ENCODE measurements at places on chromosomes 4 and X.

DNA sequence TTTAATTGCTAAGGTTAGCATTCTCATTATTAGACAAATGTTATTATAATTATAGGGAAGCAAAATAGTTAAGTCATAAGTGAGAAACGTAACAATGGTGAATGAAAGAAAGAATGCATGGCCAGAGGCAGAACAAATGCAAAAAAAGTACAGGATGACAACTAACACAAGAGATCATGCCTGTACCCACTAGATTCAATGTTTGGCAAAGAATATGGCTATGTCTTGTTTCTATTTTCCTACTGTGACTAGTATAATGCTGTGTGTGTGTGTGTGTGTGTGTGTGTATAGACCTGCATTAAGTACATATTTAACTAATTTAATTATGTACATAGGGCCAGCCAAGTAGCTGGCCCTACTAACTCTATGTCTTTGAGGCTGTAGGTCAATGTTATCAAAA, 12.9 kb upstream of the BMP2K start:
- no peak for DNase-seq

GRCh38 chrX:109954955-109955354, 48.0 kb upstream of the TMEM164 start:
- DNase-seq: no peak

GRCh38 chr4:80252427-80252826, 14.0 kb upstream of the FGF5 start:
- no peak for DNase-seq

DNA sequence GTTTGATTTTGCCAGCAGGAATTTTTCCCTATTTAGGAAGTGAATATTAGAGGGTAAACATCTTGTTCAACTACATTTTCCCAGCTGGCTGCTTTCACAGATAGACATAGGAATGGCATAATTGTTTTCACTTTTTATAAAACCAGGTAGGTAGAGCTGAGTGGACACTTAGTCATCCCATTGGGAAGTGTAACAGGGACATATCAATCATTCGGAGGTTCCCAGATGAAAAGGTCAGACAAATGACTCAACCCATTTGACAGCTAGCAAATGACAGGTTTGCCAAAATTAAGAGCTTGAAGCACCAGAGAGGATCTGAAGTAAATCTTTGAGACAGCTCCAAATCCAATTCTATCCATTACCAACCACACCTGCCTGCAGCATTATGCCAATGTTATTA, 205.3 kb downstream of the SLC39A8 start:
- DNase-seq: peak; percentile 31

DNA sequence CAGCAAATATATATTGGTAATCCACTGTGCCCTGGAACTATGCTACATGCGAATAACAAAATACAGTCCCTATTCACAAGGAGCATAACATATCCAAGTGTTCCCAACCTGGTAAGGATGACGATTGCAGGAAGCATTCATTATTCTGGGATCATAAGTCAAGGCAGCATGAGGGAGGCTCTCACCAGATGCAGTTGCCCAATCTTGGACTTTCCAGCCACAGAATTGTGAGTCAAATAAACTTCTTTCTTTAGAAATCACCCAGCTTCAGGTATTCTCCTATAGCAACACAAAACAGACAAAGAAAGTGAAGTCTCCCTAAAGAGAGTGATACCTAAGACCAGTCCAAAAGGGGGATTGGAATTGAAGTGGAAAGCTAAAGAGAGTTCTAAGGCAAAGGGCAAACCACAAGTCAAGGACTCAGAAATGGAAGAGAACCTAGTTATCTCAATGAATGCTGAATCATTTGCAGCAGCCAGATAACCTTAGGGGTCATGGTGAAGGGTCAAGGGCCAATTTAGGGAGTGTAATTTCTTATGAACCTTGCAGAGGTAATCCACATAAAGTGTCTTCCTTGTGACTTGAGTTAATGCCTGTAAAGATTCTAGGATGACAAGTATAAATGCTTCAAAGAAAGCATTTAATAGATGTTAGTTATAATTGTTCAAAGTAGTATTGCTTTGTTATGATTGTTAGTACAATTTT, 103.1 kb upstream of the PCDH7 start:
- DNase-seq: peak; percentile 22

GRCh38 chrX:142149919-142150318, 55.2 kb downstream of the MAGEC2 start:
- DNase-seq: no peak

- peak; percentile 25 for DNase-seq
Measured at GRCh38 chrX:46837558-46838485, 979 bp downstream of the RP2 start.

DNA sequence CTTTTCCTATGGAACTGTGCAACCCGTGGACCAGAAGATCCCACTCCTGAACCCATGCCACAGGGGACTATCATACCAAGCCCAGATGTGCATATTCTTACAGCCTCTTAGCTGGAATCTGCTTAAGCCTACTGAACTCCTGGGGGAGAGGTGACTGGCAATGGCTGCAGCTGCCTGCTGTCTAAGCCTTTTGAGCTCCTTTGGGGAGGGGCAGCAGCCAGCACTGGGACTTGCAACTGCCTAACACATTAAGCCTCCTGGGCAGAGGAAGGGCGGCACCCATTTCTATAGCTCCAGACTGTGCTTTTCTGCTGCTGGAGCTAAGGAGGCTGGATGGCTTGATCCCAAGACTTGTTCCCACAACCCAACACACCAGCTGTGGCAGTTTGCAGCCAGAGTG, 117.9 kb upstream of the VEGFC start:
- DNase-seq: no peak

DNA sequence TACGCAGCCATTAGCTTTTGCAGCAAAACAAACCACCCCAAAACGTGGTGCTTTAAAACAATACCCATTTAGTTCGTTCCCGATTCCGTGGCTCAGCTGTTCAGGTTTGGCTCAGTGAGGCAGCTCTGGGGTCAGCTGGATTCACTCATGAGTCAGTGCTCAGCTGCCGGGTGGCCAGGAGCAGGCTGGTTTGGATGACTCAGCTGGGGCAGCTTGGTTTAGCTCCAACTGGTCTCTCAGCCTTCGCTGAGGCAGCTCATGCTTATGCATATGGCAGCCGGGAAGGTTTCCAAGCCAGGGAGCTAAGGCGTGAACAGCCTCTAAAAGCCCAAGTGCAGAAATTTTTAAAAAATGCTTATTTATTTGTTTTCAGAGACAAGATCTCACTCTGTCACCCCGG, 13.3 kb upstream of the CD99 start:
- peak; percentile 97 for DNase-seq

- DNase-seq: peak; percentile 45
Measured at GRCh38 chr4:128686032-128686465, 123.5 kb upstream of the JADE1 start.

GRCh38 chrX:68429216-68429615, 4.1 kb downstream of the OPHN1 start:
- DNase-seq: peak; percentile 43

DNA sequence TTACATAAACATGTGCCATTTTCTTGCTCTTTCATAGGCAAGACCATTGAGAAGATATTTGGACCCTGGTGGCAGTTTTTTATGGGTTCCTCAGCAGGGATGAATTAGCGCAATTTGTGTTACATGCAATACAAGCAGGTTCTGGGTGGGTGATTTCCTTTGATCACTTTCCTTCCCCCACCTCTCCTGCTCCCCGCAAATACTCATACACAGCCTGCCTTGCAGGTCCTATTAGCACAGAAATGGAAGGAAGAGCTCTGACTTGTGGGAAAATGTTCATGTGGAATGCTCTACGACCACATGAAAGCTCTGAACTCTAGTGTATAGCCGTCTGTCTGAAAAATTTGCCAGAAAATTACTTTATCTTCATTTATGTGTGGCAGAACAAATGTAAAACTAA, 361.0 kb upstream of the FAT1 start:
- DNase-seq: peak; percentile 4

DNA sequence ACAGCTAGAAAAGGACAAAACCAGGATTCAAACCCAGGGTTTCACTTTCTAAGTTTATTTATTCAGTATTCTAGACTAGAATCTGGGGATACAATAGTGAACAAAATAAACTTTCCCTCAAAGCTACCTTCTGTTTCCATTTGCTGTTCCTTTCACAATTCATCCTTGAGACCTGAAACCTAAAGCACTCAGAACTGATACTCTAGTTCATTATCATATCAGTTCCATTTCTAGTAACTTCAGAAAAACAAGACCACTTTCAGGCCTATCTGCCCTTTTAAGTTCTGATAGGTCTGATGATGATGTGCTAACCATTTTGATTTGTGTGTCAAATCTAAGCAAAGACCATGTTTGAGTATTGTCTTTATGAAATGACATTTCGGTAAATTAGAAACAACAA, 7.8 kb upstream of the XK start:
- no peak for DNase-seq

DNA sequence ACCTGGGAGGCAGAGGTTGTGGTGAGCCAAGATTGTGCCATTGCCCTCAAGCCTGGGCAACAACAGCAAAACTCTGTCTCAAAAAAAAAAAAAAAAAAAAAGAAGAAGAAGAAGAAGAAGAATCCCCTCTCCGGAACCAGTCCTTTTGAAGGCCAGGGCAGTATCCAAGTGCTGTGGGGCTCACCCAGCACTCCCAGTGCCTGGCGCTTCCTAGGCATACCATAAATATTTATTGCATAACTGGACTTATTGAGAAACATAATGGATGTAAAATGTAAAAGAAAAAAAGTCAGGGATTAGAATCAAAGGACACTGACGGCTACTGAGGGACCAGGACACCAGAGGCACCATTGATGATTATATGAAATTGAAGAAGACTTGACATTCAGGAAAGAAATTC, 162.1 kb upstream of the KIT start:
- DNase-seq: no peak

DNA sequence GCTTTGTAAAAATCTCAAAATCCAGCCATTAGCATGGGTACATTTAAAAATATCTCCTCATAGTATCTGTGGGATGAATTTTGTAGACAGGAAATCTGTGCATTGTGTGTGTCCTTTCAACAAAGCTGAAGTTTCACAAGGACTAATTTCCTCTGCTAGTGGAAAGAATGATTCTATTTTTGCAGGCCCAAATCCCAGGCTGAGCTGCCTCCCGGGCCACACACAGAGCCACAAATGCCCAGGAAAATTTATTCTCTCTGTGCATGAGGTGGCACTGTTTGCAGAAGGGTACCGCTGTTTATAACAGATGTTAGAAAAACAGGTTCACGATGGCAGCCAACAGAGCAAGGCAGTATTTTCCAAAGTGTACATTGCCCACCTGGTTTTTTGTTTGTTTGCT, 11.0 kb upstream of the VCX3B start:
- DNase-seq: no peak

DNA sequence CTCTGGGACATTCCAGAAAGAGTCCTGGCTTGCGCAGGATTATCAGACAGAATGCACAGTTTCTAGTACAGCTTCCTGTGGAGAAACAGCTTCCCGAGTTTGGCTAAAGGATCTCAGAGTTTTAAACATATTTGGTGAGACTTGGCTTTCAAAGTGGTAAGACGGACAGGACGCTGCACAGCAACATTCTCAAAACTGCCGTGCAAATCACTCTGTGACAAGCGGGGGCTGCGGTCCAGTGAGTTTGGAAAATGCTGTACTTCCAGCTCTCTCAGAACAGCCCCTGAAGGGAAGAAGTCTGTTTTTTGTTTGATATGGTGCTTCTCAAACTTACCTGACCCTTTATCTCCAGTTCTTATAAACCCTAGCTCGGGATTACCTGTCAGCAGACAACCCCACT, 18.1 kb downstream of the LGI2 start:
- DNase-seq: no peak

DNA sequence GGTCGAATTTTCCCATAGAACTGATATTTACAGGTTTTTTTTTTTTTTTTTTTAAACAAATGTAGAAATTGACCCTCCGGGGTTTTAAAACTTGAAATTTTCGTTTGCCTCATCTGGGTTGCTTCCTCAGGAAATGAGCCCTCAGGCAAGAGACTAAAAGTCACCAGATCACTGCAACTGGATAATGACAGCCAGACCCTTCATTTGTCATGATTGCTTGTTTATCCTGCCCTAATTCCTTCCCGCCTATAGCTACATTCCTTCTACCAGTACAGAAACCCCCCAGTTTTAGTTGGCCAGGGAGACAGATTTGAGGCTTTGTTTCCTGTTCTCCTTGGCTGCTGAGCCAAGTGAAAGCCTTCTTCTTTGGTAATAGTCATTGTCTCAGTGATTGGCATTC, 44.0 kb upstream of the IGFBP7 start:
- DNase-seq: peak; percentile 54

DNA sequence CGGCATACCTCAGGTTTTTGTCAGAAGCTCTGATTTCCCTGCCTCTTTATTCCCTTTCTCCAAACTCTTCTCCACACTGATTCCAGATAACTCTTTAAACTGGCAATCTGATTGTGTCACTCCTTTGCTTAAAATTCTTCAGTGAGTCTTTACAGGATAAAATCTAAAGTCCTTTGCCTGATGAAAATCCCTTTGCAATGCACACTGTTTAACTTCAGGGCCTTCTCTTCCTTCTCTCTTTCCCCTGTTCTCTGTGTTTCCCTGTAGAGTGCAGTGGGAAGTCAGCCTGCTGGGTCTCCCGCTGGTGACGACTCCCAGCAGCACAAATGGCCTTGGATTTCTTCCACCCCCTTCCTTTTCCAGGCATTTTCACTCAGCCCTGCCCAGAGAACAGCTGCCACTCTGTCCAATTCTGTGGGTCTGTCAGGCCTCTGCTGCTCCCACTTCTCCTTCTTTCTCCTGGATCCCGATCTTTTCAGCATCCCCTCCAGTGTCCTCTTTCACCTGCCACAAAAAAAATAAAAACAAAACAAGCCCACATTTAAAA, 189.9 kb upstream of the NWD2 start:
- no peak for DNase-seq

DNA sequence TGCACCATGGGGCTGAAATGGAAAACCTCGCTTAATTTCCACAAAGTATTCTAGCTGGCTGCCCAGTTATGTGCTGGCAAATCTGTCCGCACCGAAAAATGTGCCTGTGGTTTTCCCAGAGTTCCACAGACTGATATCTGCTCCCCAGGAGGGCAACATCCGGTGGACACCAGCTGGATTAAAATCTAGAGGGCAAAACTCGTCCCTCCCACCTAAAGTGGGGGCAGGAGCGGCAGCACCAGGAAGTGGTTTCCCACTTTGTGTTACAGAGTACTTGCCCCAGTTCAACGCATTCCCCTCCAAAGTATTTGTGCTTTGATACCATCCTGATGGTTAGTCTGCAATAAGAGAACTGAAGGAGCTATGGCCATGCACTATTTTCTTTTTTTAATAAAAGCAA, 187.6 kb downstream of the TSPAN5 start:
- DNase-seq: peak; percentile 96

- DNase-seq: no peak
Measured at GRCh38 chr4:8852118-8852704, 19.4 kb downstream of the HMX1 start.

DNA sequence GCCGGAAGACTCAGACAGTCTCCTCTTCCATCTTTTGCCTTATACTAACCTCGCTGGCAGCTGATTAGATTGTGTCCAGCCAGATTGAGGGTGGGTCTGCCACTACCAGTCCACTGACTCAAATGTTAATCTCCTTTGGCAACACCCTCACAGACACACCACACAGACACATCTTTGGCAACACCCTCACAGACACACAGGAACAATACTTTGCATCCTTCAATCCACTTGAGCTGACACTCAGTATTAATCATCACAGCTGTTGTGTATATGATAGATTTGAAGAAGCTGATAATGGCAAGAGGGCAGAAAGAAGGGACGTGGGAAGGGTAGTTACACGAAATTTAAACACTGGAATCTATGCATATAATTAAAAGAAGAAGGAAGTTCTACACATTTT, 139.5 kb downstream of the ANKRD50 start:
- DNase-seq: peak; percentile 5

Measured in astrocyte (in vitro differentiated cells and primary cell).